ENCODE measurements at places on chromosomes 12 and 14. TPM values are rescaled to one million over a fixed set of nuclear protein-coding genes. Genes with fewer than 3 reads are reported as not detected.

DNA sequence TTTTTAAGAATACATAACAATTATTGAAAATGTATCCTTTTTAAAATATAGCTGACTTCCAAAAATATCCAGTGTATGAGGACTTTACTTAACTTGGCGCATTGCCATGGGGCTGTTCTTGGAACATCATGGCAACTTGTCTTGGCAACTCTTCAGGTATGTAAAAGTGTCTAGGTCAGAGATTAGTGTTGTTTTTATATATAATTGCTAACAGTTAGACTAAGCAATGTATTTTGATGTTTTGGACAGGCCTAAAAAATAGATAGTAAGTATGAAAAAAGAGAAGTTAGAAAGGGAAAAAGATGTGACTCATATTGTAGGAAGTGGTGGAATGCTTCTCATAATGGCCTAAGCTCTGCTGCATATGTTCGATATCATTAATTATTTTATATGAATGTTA, 70.9 kb downstream of the MON2 start:
- no peak for DNase-seq

The RHOJ gene
- not detected for total RNA-seq

GRCh38 chr14:91555531-91555930, 45.4 kb upstream of the PPP4R3A start:
- DNase-seq: no peak

The PRPF39 gene
- 44.7 TPM for total RNA-seq

GRCh38 chr12:104942075-104942474, 16.0 kb downstream of the SLC41A2 start:
- DNase-seq: no peak

GRCh38 chr12:118025168-118025567, 8.7 kb downstream of the RFC5 start:
- DNase-seq: no peak

- no peak for DNase-seq
Measured at GRCh38 chr14:104316723-104317491, 178.5 kb downstream of the KIF26A start.

DNA sequence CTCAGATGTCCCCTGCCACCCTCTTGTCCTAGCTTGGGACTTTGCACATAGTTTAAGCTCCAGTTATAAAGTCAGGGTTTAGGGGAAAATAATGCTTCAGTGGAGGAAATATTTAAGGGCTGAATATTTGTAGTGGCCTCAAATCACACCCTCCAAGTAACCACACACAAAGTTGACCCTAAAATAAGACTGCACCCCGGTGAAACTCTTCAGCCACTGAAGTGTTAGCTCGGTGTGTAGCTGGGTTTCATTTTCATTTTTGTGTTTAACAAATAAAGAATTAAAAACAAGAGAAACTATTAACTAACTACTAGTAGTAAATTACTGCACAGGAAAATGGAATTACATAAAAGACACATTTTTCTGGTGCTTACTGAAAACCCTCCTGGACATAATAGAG, 14.8 kb upstream of the BCL11B start:
- DNase-seq: no peak

The INSM2 gene
- not detected for total RNA-seq

The OTX2 gene
- not detected for total RNA-seq

The RD3L gene
- not detected for total RNA-seq
